ENCODE measurements at places on chromosomes 5 and 9.

- no peak for DNase-seq
These were observed 80.3 kb downstream of the ATPSCKMT start for GRCh38 chr5:10169359-10169758.

- DNase-seq = no peak
These were observed 4.1 kb downstream of the OBP2B start for GRCh38 chr9:133204993-133205336.

DNA sequence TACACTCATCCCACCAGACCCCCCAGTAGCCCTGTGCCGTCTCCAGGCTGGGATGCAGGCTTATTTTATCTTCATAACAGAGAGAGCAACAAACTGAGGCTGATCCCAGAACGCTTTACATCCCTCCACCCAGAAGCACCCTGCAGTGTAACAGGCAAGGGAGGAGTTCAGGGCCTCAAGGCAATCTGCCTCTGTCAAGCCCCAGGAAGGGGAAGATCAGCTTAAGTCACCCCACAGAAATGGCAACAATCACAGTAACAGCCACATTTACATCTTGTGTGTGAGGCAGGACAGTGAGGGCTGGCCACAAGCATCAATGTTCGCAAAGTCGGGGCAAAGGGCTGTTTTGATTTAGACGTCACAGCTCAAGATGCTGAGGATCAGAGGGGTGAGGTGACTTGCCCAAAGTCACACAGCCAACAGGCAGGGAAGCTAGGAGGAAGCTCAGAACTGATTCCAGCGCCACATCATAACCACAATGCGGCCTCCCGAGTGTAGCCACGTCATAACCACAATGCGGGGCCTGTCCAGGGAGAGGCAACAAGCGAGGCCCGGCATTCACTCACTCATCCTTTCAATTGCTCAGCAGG lies 14.4 kb downstream of the STK10 start:
- no peak for DNase-seq

- DNase-seq = no peak
These were observed 12.6 kb downstream of the HK3 start for GRCh38 chr5:176886336-176887251.

DNA sequence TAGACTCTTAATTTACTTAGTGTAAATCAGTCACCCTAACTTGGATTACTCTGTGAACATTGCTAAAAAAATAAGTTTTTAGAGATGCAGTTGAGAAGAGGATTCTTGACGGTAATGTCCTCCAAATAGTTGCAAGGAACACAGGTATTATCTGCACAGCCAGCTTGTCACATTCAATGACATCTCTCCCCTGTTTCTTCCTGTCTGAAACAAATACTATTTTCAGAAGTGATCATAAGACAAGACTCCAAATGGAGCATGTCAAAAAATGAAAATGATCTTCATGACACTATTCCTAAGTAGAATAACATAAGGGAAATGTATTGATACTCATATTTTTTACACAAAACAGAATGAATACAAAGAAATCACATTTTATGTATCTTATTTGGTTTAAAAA lies 227.9 kb upstream of the CHD1 start:
- DNase-seq = no peak

DNA sequence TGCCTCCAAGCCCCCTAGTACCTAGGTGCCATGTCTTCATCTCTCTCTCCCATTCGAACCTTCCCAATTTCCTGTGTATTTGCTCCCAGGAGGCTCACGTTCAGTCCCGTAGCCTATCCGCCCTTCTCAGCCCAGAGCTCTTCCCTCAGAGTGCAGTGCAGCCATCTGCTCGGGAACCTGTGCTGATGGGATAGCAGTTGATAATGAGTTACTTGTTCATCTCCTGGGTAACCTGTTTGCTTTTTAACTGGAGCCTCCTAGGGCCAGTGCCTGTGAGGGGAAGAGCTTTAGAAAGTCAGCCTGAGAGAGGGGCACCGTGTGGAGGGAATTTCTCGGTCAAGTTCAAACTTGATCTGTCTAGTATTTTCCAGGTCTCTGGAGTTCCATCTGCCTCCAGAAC lies 229.8 kb upstream of the IL12B start:
- no peak for DNase-seq
